CD4-positive, alpha-beta T cell treated with Interleukin-21 for 1 hour (primary cell): ENCODE measurements at places on chromosomes 16 and 17.

GRCh38 chr17:56141046-56141839 lies 12.0 kb upstream of the ANKFN1 start:
- DNase-seq, result no peak

DNA sequence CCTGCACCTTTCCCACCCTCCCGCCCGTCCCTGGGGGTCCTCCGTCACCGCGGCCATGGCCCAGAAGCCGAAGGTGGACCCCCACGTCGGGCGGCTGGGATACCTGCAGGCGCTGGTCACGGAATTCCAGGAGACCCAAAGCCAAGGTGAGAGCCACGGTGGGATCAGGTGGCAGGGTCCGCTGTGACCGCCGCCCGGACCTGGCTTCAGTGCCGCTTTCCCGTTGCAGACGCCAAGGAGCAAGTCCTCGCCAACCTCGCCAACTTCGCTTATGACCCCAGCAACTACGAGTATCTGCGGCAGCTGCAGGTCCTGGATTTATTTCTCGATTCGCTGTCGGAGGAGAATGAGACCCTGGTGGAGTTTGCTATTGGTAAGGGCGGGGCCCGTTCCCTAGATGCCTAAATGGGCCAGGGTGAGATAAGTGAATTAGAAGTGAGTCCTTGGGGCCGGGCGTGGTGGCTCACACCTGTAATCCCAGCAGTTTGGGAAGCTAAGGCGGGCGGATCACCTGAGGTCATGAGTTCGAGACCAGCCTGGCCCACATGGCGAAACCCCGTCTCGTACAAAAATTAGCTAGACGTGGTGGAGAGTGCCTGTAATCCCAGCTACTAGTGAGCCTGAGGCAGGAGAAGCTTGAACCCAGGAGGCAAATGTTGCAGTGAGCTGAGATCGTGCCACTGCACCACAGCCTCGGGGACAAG lies 617 bp downstream of the ARMC7 start:
- no peak for DNase-seq

DNA sequence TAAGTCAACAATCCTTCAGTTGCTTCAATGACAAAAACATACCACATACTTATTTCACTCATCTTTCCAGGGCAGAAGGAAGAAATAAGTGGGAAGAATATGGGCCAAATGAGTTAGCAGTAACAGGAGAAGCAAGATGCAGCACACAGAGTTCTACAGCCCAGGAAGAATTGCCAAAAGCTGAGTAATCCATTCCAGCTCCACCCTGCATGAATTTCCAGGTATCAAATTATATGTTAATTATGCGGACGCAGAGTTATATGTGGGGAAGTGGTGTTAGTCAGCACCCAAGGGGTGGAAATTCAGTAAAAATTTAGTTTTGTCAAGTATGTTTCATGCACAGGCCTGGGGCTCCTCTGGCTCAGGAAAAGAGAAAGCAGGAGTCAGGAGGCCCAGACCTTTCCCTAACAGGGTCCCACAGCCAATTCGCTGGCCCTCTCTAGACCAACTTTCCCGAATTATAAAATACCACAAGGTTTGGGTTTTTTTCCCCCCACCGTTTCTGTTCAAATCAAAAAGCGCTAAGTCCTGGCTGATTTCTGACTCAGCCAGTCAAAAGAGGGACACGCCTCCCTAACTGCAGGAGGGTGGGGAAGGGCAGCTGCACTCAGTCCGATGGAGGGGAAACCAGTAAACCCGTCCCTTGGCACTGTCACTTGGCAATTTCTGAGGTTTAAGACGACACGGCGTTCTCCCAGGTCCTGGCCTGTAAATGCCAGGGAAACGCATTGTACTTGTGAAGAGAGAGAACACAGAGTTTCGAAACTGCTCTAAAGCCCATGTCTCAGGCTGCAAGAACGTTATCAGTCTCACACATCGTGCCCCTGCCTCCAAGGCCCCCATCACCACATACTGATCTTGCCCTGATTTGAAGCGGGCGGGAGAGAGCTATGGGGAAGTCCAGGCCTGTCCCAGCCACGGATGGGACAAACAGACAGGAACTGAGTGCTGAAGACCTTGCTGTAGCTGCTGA lies 58.1 kb downstream of the ZFHX3 start:
- no peak for DNase-seq

DNA sequence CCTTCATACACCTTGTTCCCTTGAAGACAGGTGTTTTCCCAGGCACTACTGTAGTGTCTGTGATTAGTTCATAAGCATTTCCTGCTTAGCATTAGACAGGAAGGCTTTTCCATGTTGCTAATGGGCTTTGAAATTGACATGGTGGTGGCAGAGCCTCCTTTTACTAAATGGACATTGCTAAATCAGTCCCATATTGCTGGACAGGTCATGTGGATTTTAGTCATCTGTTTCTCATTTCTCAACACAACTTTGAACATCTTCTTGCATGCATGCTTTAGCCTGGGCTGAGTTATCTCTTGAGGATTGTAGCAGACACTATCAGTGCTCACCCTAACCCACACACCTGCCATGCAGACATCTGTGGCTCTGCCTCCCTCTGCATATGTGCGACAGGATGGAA lies 13.7 kb upstream of the BCO1 start:
- no peak for DNase-seq

DNA sequence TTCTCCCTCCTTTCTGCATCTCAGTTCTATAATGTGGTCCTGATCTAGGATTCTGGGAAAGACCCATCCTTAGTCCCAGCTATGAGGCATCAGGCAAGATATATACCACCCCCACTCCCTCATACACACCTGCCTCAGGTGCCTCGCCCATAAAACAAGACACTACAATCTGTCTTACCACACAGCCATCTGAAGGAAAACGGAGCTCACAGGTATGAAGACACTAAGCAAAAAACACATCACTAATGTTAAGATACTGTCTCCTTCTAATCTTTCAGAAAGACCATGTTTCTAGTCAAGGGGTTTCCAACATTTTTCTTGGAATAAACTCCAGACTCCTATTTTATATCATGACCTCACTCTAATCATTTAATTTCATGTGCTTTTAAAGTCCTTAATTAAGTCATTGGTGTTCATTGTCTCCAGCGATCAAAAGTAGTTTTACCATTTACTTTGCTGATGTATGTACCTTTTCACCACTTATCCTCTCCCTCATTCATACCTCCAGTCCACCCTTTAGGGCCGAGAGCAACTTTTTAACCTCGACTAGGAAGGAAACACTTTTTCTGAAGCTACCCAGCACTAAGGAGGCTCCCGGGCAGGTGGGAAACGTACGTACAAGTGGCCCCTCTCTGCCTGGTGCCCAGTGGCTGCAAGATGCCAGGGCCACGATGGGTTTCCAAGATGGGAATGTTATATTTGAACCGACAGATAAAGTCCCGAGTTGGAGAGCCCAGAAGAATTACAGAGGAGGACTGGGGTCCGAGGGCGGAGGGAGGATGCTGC lies 979 bp downstream of the MAP3K14 start:
- DNase-seq, result peak; percentile 29

DNA sequence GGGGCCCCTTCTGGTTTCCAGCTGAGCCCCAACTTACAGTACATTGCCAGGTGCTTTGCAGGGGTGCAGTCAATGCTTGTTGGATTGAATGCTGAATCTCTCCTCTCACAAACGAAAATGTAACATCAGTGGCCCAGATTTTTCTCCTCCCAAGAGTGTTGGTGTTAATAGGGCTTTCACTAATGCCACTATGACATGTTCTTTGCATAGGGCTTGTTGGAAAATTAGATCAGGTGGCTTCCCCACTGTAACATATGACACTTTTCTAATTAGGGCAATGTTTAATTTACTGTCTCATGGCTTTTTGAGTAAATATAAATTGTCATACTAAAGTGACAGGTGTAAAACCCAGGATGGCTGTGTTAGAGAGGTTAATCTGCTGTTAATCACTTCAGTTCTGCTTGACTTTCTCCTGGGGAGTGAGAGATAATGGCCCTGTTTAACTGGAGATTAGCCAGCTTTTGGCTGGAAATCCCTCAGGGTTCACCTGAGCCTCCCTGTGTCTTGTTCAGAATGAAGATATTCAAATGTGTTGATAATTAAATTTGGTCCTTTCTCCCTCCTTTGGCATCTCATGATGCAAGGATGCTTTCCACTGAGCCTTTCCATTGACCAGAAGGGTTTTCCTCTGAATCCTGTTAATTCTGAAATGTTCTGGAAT lies 502.3 kb downstream of the RBFOX1 start:
- no peak for DNase-seq

DNA sequence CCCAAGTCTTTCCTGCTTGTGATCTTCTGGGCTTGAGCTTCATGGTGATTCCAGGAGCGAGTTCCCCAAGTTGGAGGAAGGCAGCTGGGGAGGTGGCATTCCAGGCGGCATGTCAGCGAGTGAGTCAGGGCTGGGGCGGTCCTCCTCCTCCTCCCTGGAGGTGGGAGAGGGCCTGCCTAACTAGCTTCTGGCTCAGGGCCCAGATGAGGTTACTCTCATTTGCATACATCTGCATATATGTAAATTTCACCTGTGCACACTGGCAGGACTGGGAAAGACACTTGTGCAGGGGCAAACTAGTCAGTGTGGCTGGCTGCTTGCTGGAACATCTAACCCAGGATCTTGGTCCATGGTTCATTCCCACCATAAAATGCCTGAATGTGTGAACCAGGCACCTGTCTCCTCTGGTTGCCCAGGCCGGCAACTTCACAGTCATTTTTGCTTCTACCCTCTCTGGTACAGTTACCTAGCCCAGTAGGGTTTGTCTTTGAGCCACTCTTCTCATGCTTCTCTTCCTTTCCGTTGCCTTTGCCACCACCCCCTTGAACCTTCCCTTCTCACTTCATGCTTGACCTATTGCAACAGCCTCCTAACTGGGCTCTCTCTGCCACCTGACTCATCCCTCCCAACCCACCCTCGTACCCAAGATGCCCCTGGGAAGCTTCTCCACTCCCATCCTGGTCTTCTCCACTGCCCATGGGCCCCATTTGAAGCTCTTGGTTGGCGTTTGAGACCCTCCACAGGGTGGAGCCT lies 9.6 kb upstream of the DLX4 start:
- no peak for DNase-seq

- DNase-seq, result no peak
Measured at GRCh38 chr16:17318238-17318637, 152.5 kb downstream of the XYLT1 start.
